Stimulated activated CD4-positive, alpha-beta T cell treated with anti-CD3 and anti-CD28 coated beads, Interleukin-12 subunit alpha, Interleukin-12 subunit beta, amount 100 ng/mL, for 4 hours (primary cell): ENCODE measurements at places on chromosomes 7 and 10.

GRCh38 chr7:8357536-8357935 lies 75.9 kb upstream of the NXPH1 start:
- no peak for DNase-seq

DNA sequence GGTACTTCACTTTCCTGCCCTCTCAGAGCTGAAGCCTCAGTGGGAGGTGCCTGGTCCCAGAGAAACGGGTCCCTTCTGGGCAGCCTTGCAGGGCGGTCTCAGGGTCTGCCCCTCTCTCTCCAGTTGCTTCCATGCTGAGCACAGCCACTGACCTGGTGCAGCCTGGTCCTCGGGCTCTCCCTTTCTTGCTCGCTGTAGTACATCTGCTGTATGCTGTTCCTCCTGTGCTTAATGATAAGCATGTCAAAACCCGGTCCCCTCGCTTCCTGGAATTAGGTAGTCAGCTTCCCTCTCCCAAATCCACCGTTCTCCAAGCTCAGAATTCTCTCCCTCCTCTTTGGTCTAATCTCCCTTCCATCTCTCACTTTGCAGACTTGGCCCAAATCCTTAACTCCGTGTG lies 11.0 kb upstream of the HPS1 start:
- no peak for DNase-seq

GRCh38 chr7:127532736-127533135 lies 52.7 kb downstream of the GCC1 start:
- no peak for DNase-seq

DNA sequence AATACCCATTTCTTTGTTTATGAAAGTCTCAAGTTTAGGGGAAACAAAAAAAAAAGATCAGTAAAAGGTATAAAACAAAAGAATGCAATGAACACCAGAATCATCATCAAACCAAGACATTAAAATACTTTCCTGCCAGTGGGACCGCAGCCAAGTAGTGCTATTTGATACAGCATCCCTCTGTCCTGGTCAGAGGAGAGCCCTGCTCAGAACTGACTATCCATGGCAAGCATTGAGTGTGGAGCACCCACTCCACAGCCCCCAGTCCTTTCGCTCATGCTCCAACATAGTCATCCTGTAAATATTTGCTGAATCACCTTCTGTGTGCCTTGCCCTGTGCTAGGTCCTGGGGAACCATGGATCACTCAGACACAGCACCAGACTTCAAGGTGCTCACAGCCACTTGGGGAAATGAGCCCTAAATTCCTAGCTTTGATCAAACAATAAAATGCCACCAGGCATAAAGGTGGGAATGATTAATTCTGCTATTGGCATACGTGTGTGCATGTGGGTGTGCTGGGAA lies 213.6 kb upstream of the TBX20 start:
- no peak for DNase-seq

- DNase-seq: no peak
These were observed 4.8 kb downstream of the DYNC2I1 start for GRCh38 chr7:158861004-158861787.

GRCh38 chr7:99031496-99031895 lies 112.4 kb downstream of the SMURF1 start:
- no peak for DNase-seq

DNA sequence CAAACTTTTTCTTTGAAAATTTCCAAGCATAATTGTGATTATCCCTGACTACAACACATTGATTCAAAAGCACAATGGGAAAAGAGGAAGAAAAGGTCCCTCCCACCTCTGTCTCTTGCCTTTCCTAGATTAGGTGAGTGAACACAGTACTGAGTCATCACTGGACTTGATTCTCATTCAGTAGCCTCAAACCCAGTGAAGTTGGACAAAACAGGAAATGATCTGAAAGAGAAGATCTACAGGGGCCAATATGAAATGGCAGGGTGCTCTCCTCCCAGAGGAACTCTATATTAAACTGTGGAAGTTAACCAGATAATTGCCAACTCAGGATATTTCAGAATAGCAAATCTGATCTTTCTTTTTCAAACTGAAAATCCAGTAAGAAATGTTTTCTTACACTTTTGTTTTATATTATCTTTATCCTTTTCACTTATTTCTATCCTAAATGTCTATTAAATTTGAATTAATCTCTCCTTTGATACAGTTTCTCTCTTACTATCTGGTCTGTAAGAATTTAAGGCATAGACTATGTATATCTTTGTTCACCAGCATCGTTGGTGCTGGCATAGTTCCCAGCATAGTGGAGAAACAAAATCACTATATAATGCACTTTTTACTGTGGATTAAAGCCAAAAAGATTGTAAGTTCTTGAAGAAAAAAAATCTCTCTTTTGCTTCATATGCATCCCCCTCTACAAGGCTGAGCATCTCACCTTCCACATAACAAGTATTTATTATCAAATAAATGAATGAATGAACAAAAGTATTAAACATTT lies 41.4 kb upstream of the IKZF1 start:
- DNase-seq: no peak

GRCh38 chr7:1260244-1260635 lies 27.6 kb downstream of the UNCX start:
- no peak for DNase-seq

- DNase-seq: no peak
These were observed 46.7 kb downstream of the TMEM270 start for GRCh38 chr7:73907554-73908122.

- DNase-seq: no peak
These were observed 68.1 kb upstream of the SFMBT2 start for GRCh38 chr10:7478727-7479457.

GRCh38 chr10:8581521-8582225 lies 527.2 kb downstream of the GATA3 start:
- no peak for DNase-seq

DNA sequence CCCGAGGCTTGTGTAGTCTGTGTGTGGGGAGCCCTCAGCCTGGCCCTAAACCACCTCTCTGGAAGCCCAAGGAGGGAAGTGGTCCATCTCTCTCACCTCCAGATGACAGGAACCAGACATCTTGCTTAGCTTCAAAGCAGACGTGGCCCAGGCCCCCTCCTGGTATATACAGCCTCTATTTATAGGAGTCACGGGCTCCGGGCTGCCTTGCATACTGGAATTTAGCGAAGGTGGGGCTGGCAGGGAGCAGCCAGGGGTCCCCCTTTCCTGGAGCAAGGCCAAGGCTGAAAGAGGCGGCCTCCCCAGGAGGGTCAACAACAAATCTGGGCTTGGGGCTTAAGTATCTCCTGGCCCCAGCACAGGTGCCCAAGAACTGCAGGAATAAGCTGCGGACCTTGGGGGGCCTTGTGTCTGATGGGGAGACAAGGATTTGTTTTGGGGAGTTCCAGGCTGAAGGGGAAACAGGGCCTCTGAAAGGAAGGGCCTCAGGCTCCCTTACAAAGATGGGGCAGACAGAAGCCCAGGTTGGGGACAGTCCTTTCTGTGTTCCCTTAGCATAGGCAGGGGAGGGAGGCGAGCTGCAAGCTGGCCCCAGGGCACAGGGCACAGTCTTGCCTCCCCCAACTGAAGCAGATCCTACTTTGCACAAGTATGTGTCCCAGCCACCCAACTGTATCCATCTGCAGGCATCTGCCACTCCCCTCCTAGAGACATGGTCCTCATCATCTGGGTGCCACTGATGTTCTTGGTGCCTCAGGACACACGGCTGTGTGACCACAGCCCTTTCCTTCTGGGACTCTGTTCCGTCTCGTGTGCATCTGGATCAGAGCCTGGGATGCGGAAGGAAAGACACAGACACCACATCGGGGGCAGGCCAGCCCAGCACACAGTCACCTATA lies 11.9 kb downstream of the ZCCHC24 start:
- no peak for DNase-seq

- DNase-seq: peak; percentile 22
These were observed 15.1 kb downstream of the LSMEM1 start for GRCh38 chr7:112495810-112496462.

DNA sequence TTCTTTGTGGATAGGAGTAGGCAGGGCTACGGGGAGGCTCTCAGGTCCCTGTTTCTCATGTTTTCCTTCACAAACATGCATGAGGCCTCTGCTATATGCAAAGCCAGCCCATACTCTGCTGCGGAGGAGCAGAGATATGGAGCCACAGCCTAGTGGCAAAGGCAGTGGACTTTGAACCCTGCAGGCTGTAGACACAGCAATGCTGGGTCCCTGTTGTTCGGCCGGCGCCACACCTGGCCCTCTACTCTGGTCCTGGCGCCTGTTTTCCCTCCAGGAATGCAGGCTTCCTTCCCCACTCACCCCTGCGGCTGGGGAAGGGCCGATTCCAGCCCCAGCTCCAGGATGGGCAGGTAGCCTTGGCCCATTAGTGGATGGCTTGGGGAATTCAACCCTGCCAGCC lies 11.5 kb downstream of the CLRN3 start:
- DNase-seq: no peak

DNA sequence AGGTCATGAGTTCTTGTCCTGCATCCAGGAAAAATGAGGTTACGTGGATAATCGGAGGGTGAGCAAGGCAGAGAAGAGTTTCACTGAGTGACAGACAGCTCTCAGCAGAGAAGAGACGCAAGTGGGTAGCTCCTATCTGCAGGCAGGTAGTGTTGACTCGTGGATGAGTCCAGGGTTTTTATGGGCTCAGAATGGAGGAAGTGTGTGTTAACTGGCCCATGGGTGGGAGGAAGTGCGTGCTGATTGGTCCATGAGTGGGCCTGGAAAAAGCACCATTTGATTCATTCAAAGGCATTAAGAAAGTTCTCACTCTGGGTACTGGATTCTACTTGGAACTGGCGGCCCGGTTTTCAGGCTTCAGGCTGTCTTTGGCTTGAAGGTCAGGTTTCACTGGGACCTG lies 4.8 kb upstream of the DMTF1 start:
- DNase-seq: no peak

DNA sequence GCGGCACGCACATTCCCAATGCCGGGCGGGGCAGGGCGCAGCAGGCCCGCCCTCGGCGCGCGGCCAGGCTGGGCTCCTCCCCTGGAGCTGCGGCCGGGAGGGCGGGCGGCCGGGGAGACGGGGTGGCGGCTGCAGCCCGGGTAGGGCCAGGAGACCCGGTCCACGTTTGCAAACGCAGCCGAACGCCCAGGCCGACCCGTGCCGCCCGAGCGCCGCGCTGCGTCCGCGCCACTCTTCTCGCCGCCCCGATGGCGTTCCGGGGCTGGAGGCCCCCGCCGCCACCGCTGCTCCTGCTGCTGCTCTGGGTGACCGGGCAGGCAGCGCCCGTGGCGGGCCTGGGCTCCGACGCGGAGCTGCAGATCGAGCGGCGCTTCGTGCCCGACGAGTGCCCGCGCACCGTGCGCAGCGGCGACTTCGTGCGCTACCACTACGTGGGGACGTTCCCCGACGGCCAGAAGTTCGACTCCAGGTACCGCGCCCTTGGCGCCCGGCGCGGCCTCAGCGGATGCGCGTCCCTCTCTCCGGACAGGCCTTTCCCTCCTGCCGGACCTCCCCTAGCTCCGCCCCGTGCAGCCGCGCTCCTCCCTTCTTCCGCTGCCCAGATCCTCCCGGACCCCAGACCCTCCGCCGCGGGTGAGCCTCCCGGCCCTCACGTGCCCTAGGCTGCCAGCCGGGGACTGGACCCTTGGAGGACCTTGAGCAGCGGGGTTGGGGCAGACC lies at the start of gene FKBP9:
FKBP9 (plus strand) TSS at position 115 of the 720 bp plus-strand sequence; CDS start at position 249, 134 bp downstream.
- DNase-seq: no peak

- DNase-seq: no peak
These were observed 16.6 kb downstream of the LOXL4 start for GRCh38 chr10:98251399-98251798.

GRCh38 chr10:79237454-79238157 lies 109.7 kb upstream of the PPIF start:
- DNase-seq: no peak

DNA sequence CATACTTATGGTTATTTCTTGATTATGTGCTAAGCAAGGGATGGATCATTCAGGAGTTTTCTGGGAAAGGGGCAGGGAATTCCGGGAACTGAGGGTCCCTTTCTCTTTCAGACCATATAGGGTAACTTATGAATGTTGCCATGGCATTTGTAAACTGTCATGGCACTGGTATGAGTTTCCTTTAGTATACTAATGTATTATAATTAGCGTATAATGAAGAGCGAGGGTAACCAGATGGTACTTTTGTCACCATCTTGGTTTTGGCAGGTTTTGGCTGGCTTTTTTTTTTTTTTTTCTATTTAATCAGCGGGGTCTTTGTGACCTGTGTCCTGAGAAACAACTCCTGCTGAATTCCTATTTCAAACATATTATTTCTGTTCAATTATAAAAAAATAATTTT lies 237.6 kb upstream of the PTER start:
- DNase-seq: no peak

- no peak for DNase-seq
These were observed 135.5 kb upstream of the FRMD4A start for GRCh38 chr10:14466257-14466656.

- no peak for DNase-seq
These were observed 153.4 kb downstream of the MLLT10 start for GRCh38 chr10:21687266-21688008.

GRCh38 chr10:133456041-133456951 lies 2.6 kb downstream of the SCART1 start:
- DNase-seq: no peak

DNA sequence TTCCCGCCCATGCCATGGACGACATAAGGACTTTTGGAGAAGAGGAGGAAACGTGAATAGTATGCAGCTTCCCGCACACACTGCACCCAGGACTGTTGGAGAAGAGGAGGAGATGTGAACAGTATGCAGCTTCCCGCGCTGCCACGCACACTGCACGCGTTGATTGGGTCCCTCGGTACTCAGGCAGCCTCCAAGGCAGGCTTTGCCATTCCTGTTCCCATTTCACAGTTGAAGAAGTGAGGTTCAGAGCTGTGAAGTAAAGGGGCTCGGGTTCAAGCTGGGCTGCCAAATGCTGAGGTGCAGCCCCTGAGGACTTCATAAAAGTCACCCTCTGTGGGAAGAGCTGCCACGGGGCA lies 147.9 kb upstream of the FAM20C start:
- DNase-seq: no peak

DNA sequence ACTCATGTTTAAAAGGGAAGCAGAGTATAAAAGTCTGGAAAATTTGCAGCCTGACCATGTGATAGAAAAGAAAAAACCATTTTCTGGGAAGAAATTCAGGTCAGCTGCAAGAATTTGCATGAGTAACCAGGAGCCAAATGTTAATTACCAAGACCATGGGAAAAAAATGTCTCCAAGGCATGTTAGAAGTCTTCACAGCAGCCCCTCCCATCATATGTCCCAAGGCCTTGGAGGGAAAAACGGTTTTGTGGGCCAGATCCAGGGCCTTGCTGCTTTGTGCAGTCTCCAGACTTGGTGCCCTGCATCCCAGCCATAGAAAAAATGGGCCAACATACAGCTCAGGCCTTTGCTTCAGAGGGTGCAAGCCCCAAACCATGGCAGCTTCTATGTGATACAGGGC lies 1019.6 kb upstream of the SORCS1 start:
- DNase-seq: no peak

GRCh38 chr10:18735711-18736110 lies 76.5 kb downstream of the ARL5B start:
- no peak for DNase-seq

DNA sequence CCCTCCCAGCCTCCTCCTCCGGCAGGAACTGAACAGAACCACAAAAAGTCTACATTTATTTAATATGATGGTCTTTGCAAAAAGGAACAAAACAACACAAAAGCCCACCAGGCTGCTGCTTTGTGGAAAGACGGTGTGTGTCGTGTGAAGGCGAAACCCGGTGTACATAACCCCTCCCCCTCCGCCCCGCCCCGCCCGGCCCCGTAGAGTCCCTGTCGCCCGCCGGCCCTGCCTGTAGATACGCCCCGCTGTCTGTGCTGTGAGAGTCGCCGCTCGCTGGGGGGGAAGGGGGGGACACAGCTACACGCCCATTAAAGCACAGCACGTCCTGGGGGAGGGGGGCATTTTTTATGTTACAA lies 83.3 kb downstream of the PAX2 start:
- DNase-seq: no peak

GRCh38 chr10:82331716-82332115 lies 456.7 kb downstream of the NRG3 start:
- DNase-seq: no peak
